ENCODE measurements at places on chromosomes 1 and 21.

- H3K27me3 ChIP-seq: no peaks in the 10 kb centered on the region
- H3K4me3 ChIP-seq: no peak overlapping the region
- H3K36me3 ChIP-seq: no peaks in the 10 kb centered on the region
Observed at GRCh38 chr1:181391301-181391900, 91.9 kb upstream of the CACNA1E start.

DNA sequence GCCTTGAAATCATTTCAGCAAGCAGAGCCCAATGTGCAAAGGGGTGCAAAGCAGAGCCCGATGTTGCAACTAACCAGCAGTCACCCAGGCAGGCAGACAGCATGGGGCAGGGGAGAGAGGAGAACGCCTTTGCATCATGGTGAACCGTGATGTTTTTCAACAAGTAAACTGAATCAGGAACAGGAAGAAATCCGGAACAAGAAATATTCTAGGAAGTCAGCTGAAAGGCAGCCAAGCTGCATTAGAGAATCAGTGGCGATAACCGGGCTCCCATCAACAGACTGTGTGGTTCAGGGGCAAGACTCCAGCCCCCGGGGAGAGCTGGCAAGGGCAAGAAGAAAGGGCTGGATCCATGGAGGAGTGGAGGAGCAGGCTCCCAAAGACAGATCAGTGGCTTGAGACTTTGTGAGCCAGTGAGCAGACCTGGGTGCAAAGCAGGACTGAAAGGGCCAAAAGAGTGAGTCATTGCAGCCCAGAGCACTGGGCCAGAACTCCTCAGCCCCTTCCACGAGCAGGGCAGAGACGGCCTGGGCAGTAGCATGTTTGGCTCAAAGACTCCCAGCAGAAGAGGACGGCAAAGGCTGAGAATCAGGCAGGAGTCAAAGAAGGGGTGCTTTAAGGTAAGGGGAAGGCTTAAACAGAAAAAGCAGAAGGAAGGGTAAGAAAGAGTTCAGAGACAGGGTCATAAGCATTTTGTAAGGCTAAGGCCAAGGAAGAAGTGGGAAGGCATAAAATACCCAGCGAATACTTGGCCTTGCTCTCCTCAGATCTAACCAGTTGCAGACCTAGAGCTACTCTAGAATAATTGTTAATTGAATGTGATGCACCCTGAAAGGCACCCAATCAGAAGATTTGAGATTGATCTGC, 155.0 kb downstream of the SETD4 start:
- no peaks in the 10 kb centered on the region for H3K27me3 ChIP-seq
- H3K4me3 ChIP-seq: no peak overlapping the region
- no peaks in the 10 kb centered on the region for H3K4me1 ChIP-seq
- H3K27ac ChIP-seq: no peak overlapping the region
- no peaks in the 10 kb centered on the region for H3K36me3 ChIP-seq

DNA sequence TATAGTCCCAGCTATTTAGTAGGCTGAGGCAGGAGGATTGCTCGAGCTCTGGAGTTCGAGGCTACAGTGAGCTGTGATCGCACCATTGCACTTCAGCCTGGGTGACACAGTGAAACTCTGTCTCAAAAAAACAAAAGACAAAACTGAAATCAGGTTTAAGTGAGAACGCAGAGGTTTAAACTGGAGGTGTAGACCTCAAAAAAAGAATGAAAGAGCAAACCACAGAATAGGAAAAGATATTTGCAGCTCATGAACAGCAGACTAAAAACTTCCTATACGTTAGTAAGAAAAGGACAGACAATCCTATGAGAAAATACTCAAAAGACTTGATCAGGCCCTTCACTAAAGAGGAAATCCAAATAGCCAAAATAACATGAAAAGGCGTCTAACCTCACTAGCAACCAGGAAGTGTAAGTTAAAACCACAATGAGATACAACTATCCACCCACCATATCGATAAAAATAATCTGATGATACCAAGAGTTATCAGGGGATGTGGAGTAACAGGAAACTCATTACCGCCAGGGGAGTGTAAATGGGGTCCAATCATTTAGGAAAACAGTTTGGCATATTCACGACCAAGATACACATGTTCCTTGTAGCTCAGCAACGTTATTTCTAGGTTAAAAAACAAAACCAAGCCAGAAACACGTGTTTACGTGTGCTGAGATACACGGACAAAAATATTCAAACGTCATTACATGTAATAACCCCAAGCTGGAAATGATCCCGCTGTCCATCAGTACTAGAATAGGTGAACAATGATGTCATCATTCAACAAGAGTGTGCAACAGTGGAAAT, 9.8 kb downstream of the TNFRSF9 start:
- DNase-seq: no peak
- no peaks in the 10 kb centered on the region for H3K4me1 ChIP-seq
- no peaks in the 10 kb centered on the region for H3K27me3 ChIP-seq
- no peaks in the 10 kb centered on the region for H3K36me3 ChIP-seq
- H3K4me3 ChIP-seq: no peak overlapping the region

DNA sequence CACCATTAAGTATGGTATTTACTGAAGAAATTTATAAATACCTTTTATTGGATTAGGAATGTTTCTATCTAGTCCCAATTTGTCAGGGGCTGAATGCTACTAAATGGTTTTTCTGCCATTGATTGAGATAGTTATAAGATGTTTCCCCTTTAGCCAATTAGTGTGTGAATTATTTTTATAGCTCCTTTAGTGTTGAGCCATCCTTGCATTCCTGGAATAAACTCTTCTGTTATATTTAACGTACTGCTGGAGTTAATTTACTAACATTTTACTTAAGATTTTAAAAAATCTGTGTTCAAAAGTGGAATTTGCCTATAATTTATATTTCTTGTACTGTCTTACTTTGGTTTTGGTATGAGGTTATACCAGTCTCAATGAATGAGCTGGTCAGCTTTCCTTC, 25.4 kb upstream of the LRRC3 start:
- no peak for DNase-seq
- H3K4me1 ChIP-seq: no peaks in the 10 kb centered on the region
- H3K4me3 ChIP-seq: no peak overlapping the region
- H3K27me3 ChIP-seq: peaks cover 21% of the 10 kb centered on the region
- H3K36me3 ChIP-seq: no peaks in the 10 kb centered on the region

GRCh38 chr1:42756956-42757891, 9.6 kb downstream of the P3H1 start:
- no peak overlapping the region for H3K27ac ChIP-seq
- no peak overlapping the region for H3K4me3 ChIP-seq
- H3K27me3 ChIP-seq: no peaks in the 10 kb centered on the region
- no peaks in the 10 kb centered on the region for H3K4me1 ChIP-seq

DNA sequence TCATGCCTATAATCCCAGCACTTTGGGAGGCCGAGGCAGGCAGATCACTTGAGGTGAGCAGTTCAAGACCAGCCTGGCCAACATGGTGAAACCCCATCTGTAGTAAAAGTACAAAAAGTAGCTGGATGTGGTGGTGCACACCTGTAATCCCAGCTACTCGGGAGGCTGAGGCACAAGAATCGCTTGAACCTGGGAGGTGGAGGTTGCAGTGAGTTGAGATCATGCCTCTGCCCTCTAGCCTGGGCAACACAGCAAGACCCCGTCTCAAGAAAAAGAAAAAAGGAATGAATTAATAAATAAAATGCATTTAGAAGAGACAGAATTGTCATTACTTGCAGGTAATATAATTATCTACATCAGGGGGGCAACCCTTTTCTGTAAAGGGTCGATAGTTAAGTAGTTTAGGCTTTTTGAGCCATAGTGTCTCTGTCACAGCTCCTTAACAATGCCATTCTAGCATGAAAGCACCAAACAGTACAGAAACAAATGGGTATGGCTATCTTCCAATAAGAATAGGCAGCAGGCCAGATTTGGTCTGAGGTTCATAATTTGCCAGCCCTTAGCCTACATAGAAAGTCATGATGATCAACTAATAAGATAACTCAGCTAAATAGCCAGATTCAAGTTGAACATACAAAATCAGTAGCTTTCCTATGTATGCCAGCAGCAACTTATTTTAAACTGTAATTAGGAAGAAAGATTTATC, 56.8 kb downstream of the RPRD2 start:
- H3K27ac ChIP-seq: no peak overlapping the region
- no peaks in the 10 kb centered on the region for H3K4me1 ChIP-seq
- no peaks in the 10 kb centered on the region for H3K36me3 ChIP-seq
- H3K4me3 ChIP-seq: no peak overlapping the region
- no peaks in the 10 kb centered on the region for H3K27me3 ChIP-seq
- no peak for DNase-seq

DNA sequence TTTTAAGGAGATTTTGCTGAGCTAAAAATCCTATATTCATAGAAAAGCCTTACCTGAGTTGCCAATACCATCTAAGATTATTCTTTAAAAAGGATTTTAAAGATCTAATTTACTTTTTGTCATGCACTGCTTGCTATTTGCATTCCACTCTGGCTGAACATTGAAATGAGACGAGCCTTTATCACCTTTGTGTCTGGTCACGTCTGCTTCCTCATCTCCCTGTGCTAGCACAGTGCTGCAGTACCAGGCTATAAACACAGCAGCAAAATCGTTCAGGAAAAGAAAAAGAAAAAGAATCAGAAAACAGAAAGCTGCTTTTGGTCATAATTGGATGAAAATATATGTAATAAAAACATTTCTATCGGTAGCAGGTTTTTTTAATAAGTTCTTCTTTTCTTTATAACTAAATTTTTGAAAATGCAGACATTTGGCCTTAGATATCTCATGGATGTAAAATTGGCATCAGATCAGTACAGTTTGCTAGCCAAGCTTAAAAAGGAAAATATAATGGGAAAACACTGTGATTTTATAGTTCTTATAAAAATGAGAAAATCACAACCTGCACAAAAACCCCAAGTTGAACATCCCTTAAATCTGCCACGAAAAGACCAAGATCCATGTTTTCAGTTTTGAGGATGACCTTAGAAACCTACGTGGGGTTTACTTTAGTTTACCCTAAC, 735.7 kb upstream of the CXADR start:
- H3K27me3 ChIP-seq: no peaks in the 10 kb centered on the region
- H3K4me3 ChIP-seq: no peak overlapping the region
- H3K27ac ChIP-seq: no peak overlapping the region
- H3K36me3 ChIP-seq: no peaks in the 10 kb centered on the region
- DNase-seq: no peak

DNA sequence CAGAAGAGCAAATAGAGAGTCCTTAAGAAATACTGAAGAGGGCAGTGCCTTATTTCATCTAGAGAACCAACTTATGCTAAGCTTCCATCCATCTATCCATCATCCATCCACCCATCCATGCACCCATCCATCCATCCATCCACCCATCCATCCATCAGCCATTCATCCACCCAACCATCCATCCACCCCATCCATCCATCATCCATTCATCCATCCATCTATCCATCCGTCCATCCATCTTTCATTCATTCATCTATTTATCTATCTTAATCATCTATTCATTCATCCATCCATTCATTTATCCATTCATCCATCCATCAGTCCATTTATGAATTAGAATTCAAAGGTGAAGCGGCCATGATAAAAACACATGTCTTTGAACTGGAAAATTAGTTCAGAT, 171.5 kb upstream of the FMN2 start:
- DNase-seq: no peak
- no peak overlapping the region for H3K4me3 ChIP-seq
- H3K27me3 ChIP-seq: no peaks in the 10 kb centered on the region
- H3K27ac ChIP-seq: no peak overlapping the region

- H3K4me1 ChIP-seq: no peaks in the 10 kb centered on the region
- DNase-seq: no peak
- no peaks in the 10 kb centered on the region for H3K36me3 ChIP-seq
- no peak overlapping the region for H3K27ac ChIP-seq
- H3K27me3 ChIP-seq: no peaks in the 10 kb centered on the region
Observed at GRCh38 chr1:67921725-67922489, 88.6 kb upstream of the GNG12 start.

DNA sequence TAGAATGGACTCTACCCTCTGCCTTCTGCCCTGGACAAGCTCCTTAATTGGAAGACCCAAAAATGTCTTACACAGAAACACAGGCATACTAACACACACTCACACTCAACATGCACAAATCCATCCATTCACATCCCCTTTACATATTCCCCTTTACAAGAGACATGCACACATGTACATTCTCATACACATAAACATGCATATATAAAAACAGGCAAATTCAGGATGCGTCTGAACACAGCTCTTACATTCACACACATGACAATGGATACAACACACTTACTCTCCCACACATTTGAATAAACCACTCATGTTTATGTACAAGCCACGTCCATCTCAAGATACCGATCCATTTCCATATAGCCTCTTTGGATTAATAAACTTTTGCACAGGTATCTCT, 84.4 kb downstream of the HMGB4 start:
- DNase-seq: no peak
- H3K27me3 ChIP-seq: no peaks in the 10 kb centered on the region
- H3K36me3 ChIP-seq: no peaks in the 10 kb centered on the region
- H3K4me3 ChIP-seq: no peak overlapping the region

- no peaks in the 10 kb centered on the region for H3K27me3 ChIP-seq
- DNase-seq: no peak
- H3K4me1 ChIP-seq: no peaks in the 10 kb centered on the region
- H3K4me3 ChIP-seq: no peak overlapping the region
- no peak overlapping the region for H3K27ac ChIP-seq
Observed at GRCh38 chr1:12760256-12760795, 13.2 kb upstream of the PRAMEF12 start.

DNA sequence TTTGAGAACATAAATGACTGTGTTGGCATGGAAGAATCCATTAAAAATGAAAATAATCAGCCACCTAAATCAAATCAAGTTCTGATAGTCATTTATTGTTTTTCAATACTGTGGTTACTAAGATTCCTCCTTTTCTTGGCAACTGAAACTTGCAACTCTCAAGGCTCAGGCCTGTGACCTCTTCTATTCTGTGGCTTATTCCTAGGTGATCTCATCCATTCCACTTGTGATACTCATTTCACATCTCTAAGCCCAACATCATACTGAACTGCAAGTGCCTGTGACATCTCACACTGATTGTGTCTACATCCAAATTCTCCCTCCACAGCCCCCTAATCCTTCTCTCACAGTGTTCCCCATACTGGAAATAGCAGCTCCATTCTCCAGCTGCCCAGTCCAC, 4.8 kb upstream of the ST6GALNAC5 start:
- no peak overlapping the region for H3K4me3 ChIP-seq
- no peak overlapping the region for H3K27ac ChIP-seq
- H3K27me3 ChIP-seq: no peaks in the 10 kb centered on the region
- no peaks in the 10 kb centered on the region for H3K36me3 ChIP-seq

- no peaks in the 10 kb centered on the region for H3K4me1 ChIP-seq
- no peak overlapping the region for H3K27ac ChIP-seq
- no peaks in the 10 kb centered on the region for H3K36me3 ChIP-seq
- no peak for DNase-seq
Observed at GRCh38 chr1:199858856-199859255, 168.7 kb upstream of the NR5A2 start.

GRCh38 chr21:45790427-45790826, 146.9 kb downstream of the PCBP3 start:
- no peaks in the 10 kb centered on the region for H3K4me1 ChIP-seq
- no peaks in the 10 kb centered on the region for H3K27me3 ChIP-seq
- no peak for DNase-seq
- H3K4me3 ChIP-seq: no peak overlapping the region

- DNase-seq: peak; percentile 34
- H3K27me3 ChIP-seq: no peaks in the 10 kb centered on the region
- H3K27ac ChIP-seq: no peak overlapping the region
- no peaks in the 10 kb centered on the region for H3K4me1 ChIP-seq
Observed at GRCh38 chr1:53575141-53575954, 116.1 kb downstream of the DMRTB1 start.

- no peaks in the 10 kb centered on the region for H3K27me3 ChIP-seq
- no peak overlapping the region for H3K4me3 ChIP-seq
- DNase-seq: no peak
- H3K27ac ChIP-seq: no peak overlapping the region
- H3K36me3 ChIP-seq: no peaks in the 10 kb centered on the region
- H3K4me1 ChIP-seq: no peaks in the 10 kb centered on the region
Observed at GRCh38 chr1:15918962-15919715, 56.8 kb downstream of the ZBTB17 start.

Data from breast epithelium (tissue), 4 donors.